ENCODE measurements at places on chromosomes 5 and 9.

DNA sequence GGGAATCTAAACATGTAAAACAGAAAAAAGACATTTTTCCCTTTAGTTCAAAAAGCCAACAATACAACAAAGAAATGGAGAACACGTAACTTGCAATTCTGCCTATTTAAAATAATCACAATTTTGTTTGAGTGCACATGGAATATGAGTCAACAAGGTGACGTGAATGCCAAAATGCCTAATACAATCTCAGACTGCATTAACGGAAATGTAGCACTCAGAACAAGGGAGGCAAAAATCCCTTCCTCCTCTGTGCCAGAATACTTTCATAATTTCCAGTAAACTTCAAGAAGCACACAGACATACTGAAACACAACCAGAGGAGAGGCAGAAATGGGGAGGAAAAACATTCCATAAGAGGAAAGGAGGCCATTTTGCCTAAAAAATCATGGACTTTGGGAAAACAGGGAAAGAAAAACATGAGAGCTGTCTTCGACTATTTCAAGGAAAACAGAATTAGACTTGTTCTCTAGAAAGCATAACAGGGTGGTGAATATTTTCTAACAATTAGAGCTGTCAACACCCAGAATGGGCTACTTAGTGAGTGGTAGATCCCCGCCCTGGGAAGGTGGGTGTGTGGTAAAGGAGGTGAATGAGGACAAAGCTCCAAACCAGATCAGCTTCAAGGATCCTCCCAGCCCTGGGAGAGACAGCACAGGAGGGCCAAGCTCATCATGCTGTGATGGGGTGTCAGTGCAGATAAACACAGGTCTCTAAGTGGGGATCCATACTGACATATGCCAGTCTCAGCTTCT is 48.2 kb downstream of the ABCA1 start:
- no peak for DNase-seq

DNA sequence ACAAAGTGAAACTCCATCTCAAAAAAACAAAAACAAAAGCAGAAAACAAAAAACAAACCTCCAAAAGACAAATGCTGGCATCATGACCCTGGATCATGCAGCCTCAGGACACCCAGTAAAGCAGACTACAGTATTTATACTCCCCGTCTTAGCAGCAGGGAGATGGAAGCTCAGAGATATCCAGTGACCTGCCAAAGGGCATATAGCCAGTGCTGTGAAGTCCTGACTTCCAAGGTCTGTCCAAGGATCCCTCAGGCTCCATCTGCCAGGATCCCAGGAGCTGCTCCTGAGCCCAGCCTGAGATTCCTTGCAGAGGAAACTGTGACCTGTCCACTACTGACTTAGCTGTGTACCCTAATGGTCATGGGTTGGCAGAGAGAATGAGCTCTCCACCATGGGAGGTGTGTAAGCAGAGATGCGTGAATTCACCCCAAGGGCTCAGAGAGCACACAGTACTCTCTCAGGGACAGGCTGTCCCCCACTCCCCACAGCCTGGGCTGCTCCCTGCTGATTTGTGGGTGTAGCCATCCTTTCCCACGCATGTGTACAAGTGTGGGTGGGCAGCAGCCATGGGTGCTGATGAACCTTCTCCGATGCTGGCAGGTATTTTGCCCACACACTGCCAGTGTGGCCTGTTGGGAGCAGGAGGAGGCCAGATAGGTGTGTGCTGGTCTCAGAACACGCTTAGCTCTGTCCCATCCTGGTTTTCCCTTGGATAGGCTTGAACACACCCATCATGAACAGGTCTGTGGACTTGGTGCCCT is 2.1 kb upstream of the WNK2 start:
- DNase-seq: no peak

- DNase-seq: peak; percentile 93
Observed at GRCh38 chr9:36036780-36037548, at the start of gene RECK. TSS of gene RECK (plus strand) at chr9:36036913. CDS start at chr9:36036999, 86 bp downstream.

GRCh38 chr5:55691265-55692105 is 20.6 kb downstream of the SLC38A9 start:
- DNase-seq: peak; percentile 40

DNA sequence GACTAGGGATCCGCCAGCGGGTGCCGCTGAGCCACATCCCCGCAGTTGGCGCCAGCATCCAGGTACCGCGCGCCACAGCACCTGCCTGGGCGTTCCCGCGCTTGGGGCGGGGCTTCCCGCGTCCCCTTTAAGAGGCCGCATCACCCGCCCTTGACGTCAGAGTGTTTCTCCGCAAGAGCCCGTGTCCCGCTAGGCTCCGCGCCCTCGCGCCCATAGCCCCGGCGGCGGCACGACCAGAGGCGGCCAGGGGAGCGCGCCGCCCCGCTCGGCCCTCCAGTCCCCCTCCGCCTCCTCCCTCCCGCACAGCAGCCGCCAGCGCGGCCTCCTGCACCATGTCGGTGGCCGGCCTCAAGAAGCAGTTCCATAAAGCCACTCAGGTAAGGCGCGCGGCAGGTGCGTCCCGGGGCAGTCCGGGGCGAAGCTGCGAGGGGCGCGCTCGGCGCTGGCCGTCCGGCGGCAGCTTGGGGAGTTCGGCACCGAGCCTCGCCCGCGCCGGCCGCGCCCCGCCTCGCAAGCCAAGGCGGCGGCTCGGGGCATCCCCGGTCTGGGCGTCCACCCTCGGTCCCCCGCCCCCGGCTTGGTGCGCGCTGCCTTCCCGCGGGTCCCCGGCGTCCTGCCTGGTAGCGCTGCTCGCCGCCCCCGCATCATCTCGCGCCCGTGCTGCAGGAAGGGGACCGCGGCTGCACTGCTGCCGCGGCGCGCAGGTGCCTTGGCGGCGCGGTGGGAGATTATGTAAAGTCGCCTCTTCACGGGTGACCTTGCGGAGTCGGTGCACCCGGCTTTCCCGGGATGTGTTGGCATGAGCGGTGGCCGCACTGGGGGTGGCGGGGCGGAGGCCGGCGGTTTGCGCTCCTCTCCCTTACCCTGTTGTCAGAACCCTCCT is at the start of gene SH3GL2:
Gene SH3GL2 (plus strand): TSS at position 156 of the 883 bp plus-strand sequence.
- no peak for DNase-seq

- no peak for DNase-seq
Observed at GRCh38 chr9:102479191-102479590, 515.9 kb upstream of the CYLC2 start.

Data from HFFc6 (cell line).